ENCODE measurements at places on chromosomes 2 and 18.

DNA sequence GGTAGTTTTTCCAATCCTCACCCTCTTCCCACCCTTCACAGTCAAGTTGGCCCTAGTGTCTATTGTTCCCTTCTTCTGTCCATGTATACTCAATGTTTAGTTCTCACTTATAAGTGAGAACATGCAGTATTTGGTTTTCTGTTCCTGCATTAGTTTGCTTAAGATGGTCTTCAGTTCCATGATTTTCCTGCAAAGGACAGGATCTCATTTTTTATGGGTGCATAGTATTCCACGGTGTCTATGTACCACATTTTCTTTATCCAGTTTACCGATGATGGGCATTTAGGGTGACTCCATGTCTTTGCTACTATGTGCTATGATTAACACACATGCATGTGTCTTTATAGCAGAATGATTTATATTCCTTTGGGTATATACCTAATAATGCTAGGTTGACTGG, 104.4 kb downstream of the STRN start:
- DNase-seq: no peak

DNA sequence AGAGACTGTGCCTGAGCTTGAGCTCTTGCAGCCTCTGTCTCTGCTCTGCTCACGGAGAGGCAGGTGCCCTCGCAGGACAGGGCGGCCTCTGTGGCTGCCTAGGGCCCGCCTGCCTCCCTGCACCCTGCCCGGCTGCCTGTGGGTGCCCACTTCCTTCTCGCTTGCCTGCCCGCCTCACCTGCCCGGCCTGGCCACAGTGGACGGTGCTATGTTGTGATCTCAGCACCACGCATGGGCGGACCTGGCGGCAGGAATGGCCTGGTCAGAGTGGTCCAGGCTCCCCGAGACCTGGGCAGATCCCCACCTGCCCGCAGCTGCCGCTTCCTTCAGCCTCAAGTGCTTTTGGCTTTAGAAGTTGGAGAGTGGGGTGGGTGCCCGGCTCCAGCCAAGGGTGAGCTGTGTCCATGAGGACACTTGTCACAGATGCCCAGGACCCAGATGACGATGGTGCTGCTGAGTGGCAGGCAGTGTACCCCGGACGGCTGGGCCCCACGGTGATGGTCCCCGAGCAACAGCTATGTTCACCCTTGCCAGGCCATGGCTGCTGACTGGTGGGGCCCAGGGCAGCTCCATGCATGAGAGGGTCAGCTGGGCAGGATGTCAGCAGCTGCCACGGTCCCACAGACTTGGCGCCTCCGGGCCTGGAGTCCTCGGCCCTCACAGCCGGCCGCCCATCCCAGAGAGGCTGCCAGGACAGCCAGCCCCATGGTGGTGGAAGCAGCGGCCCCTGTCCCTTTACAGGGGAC, 25.3 kb downstream of the RTP5 start:
- DNase-seq: no peak

GRCh38 chr2:212299943-212300342, 238.7 kb downstream of the ERBB4 start:
- DNase-seq: no peak

GRCh38 chr18:22193466-22193865, 24.1 kb downstream of the GATA6 start:
- no peak for DNase-seq

DNA sequence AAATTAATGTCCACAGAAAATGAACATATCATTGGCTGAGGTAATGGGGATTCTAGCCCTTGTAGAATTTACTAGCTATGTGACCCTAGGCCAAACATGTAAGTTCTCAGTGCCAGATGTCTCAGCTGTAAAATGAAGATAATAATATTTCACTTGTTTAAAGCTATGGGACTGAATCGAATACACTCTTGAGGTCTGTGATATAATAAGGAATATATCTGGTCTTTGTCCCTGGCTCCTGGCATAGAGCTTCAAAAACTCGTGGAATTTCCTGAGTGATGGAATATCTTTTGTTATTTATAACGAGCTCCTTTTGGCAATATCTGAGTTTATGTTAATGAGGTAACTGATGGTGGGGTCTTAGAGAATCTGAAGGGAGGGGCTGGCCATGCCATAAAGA, 201.4 kb upstream of the CYP26B1 start:
- no peak for DNase-seq

GRCh38 chr2:112627060-112628040, 18.4 kb upstream of the SLC20A1 start:
- no peak for DNase-seq

- DNase-seq: no peak
These were observed 94.2 kb downstream of the TMEM18 start for GRCh38 chr2:582792-583528.

DNA sequence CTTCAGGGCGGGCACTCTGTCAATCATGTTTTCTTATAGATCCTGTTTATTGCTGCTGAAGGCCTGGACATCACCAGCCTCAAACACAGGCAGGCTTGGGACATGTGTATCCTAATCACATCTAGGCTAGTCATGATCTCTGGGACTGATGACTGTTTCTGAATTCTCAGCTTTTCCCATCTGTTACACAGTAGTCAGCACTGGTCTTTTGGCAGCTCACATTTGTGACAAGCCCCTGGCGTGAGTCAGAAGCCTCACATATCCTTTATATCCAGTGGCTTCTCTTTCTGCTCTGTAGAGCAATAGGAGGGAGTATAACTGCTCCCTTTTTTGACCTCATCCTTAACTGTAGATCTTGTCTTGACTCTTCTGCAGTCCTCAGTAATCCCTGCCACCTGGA, 4.5 kb downstream of the SEMA4F start:
- no peak for DNase-seq

GRCh38 chr18:62486290-62486964, 36.4 kb upstream of the ZCCHC2 start:
- no peak for DNase-seq

- DNase-seq: no peak
These were observed 771.5 kb downstream of the GALR1 start for GRCh38 chr18:78021196-78021595.

GRCh38 chr2:171018522-171018921, 89.5 kb downstream of the GORASP2 start:
- DNase-seq: no peak

GRCh38 chr2:46824611-46825010, 91.0 kb downstream of the MCFD2 start:
- DNase-seq: no peak

GRCh38 chr2:45224993-45225380, 215.7 kb upstream of the SIX2 start:
- DNase-seq: no peak

GRCh38 chr2:110940376-110940910, 180.3 kb upstream of the BCL2L11 start:
- no peak for DNase-seq

DNA sequence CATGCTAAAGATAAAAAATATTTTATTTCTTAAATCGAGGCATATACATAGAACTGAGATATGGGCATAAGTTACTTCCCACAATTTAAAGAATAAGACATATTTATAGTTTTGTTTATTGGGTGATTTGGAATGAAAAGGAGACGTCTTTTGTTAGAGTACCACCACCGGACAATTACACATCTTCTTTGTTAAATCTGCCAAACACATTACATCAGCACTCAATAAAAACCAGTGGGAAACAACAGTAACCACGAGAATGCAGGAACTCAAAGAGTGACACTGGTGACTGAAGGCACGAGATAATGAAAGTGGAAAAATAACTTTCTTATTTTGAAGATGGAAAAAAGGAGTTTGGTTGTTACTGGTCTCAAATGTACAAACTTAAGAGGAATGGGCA, 92.6 kb upstream of the TFCP2L1 start:
- DNase-seq: no peak

- DNase-seq: no peak
These were observed 10.8 kb downstream of the BUB1 start for GRCh38 chr2:110667071-110667470.

DNA sequence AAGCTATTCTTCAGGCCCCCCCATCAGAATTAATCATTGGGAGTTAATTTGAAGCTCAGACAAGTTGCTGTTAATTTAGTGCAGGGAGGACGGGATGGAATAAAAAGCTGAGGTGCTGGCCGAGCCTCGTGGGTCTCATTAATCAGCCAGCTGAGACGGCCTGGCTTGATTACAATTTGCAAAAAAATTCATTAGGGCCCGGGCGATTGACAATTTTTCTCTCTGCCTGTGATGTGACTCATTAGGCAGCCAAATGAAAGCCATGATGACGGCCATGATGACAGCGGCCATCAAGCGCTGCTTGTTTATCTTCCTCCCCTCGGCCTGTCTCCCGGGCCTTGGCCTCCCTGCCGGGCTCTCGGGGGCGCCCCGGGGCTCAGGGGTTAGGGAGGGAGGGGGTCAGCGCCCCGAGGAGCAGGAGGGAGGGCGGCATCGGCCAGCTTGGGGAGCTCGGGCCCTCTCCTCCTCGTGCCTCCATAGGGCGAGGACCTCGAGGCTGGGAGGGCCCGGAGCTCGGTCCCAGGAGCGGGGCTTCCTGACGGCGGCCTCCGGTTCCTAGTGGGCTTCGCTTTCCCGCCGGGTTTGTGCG, 5.2 kb downstream of the GBX2 start:
- DNase-seq: no peak

All from stimulated activated CD4-positive, alpha-beta T cell treated with anti-CD3 and anti-CD28 coated beads, Interleukin-1b, Interleukin-23, amount 100 ng/mL, for 24 hours (primary cell).